ENCODE measurements at places on chromosomes 1 and 21.

GRCh38 chr1:48979940-48980339 is 203.2 kb upstream of the BEND5 start:
- no peak for DNase-seq

DNA sequence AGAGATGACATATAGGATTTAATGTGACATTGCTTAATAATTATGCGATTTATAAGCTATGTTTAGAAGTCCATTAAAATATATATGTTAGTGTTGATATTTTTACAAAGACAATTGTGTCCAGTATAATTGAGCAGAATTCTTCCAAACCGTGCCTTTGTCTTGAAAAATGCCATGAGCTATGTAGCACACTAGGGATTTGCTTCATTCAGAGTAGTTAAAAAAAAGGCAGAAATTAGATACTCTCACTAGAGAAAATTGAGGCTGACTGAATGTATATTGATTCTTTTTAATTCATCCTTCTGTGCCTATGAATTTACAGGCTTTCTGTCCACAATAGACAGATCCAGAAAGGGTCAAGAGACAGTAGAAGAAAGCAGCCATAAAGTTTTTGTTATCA is 429.0 kb downstream of the NEGR1 start:
- no peak for DNase-seq

DNA sequence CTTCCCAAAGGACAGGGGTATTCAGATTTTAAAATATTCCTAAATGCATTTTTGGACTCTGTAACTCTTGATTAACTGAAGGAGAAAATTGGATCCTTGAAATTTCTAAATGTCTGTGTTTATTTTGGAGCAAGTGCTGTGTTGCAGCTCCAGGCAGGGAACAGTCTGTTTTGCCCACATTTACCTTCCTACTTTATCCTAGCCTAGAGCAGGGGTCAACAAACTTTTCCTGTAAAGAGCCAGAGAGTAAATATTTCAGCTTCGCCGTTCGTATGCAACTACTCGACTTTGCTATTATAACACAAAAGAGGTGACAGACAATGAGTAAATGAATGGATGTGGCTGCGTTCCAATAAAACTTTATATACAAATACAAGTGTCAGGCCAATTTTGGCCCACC is 402.2 kb downstream of the GPATCH2 start:
- DNase-seq = no peak

- no peak for DNase-seq
Observed at GRCh38 chr1:88141499-88142074, 542.5 kb upstream of the PKN2 start.

- no peak for DNase-seq
Observed at GRCh38 chr1:44941424-44942324, 44.7 kb downstream of the EIF2B3 start.

GRCh38 chr1:200890027-200890426 is 4.7 kb upstream of the INAVA start:
- no peak for DNase-seq

DNA sequence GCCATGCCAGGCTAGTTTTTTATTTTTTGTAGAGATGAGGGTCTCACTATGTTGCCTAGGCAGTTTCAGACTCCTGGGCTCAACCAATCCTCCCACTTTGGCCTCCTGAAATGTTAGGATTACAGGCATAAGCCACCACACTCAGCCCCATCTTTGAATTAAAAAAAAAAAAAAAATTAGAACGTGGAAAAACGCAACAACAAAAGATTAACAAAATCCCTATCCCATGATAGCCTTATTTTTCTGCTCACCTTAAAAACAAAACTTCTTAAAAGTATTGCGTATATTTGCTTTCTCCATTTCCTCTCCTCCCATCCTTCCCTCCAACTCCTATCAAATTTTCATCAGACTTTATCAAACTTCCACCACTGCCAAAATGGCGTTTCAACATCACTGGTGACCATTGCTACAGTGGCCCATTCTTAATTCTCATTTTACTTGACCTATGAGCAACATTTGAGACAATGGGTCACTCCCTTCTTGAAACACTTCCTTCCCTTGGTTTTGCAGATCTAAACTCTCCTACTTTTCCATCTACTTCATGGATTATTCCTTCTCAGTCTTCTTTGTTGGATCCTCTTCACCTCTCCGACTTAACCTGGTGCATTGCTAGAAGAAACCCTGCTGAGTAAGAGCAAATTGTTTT is 579 bp upstream of the ZNF684 start:
- no peak for DNase-seq

DNA sequence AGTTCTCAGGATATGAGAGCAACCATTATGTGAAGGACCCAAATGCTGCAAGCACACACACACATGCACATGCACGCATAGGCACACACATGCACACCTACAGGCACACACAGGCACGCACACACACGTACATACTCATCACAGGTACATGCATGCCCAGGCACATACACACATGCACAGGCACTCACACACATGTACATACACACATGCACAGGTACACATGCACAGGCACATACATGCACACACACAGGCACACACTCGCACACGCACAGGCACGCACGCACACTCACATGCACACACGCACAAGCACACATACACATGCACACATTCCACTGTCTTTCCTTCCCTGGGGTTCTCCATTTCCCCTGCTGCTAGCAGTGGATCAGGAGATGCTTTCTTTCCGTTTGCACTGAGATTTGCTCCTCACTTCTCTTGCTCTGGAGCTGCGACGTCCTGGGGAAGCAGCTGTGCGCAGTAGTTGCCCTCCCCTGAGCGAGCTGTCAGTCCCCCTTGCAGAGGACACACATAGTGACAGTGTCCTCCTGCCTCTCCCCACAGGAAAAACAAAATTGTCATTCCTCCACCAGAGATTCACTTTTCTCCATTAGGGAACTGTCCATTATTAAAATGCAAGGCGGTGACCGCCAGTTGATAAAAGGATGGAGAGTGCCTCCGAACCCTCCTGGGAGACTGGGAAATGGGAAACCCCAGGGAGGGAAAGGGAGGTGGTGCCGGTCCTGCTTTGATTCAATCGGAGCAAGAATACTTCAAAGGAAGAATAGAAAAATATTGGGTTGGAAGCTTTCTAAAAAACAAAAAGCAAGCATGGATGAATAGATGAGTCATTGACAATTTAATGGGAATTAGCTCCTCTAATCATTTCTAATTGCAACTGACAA is 69.5 kb downstream of the WDR4 start:
- no peak for DNase-seq

DNA sequence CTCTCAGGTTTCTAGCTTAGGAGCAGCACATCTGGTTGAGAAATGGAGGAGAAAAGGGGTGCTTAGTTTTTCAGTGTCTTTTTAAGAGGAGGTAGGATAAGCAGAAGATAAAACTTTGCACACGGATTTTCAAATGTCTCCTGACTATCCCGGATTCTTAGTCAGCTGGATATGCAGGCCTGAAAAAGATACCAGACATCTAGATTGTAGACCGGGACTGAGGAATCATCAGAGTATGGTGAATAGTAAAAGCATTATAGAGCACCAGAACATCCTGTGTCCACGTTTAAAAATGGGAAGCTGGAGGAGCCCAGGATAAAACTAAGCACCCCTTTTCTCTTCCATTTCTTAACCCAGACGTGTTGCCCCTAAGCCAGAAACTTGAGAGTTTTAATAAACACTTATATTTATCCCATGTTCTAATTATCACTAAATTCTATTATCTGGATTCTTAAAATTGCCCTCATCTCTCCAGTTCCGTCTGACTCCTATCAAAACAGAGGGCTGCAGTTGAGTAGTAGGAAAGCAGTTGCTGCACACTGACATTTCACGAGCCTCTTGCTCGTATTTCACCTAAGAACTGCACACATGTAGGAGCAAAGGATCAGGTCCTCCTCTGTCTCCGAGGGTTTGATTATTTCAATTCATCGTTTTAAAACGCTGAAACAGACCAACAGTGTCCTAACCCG is 609 bp downstream of the PIGK start:
- no peak for DNase-seq

DNA sequence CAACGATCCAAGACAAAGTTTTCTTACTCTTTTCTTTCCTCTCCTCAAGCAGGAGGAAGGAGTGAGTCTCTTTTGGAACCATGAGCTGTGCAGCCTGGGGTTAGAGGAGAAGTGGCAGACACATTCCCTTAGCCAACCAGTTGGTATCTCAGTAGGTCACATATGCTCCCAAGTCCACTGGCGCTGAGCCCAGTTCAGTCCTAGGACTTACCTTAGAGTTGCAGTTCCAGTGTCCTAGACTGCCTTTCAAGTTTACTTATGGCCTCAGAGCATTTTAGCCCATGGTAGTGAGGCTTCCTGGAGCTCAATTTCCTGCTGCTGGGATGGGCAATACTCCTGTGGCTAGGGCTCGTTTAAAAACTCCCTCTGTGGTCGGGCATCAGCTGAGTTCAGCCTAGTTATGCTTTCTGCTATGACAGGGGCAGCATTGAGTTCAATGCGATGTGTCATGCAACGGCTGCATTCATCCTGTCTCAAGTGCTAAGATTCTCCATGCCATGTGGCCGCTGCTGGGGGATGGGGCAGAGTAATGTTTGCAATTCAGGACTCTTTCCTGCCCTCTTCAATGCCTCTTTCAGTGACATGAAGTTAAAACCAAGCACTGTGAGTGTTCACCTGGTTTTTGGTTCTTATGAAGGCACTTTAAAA is 103.8 kb downstream of the LRRC7 start:
- DNase-seq = no peak

DNA sequence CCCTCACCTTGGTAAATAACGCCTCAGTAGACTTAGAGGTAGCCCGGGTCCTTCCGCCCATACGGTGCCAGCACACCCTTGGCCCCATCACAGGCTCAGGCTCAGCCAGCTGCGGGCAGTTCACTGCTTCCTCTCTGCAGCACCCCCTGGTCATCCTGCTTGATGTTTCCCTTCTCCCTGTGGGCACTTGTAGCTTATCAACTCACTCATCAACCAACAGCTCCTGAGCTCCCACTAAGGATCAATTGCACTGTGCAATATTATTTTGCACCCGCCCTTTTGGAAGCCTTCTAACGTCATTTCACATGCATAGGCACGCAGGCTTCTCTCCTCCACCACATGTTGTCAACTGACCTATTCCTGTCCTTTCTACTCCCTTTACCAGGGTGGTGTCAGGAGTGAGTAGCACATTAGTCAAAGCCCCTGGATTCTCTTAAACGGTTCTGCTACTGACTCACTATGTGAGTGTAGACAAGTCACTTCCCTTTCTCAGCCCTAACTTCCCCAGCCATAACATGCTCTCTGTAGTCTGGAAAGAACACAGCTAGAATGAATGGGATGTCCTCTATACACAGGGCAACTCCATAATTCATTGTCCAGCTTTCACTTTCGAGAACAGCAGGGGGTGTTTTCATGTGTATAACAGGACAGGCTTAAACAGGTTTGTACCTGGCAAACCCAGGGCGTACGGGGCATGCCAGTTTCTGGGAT is 47.1 kb upstream of the IRF2BP2 start:
- DNase-seq = no peak

GRCh38 chr21:34892209-34892608 is 156.9 kb downstream of the RUNX1 start:
- no peak for DNase-seq

DNA sequence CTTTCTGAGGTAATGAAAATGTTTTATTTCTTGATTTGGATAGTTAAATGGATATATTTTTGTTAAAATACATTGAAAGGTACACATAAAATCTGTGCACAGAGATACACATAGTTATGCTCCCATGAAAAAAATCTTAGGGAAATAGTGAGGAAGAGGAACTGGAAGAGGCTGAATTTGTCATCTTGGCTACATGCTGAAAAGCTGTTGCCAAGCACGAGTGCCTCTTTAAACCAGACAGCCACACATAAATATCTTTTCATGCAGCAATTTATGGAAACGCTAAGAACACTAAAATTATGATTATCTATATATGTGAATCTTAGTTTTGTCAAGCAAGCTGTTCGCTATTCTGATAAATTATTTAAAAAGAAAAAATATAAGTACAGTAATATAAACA is 12.8 kb upstream of the ADAR start:
- no peak for DNase-seq

DNA sequence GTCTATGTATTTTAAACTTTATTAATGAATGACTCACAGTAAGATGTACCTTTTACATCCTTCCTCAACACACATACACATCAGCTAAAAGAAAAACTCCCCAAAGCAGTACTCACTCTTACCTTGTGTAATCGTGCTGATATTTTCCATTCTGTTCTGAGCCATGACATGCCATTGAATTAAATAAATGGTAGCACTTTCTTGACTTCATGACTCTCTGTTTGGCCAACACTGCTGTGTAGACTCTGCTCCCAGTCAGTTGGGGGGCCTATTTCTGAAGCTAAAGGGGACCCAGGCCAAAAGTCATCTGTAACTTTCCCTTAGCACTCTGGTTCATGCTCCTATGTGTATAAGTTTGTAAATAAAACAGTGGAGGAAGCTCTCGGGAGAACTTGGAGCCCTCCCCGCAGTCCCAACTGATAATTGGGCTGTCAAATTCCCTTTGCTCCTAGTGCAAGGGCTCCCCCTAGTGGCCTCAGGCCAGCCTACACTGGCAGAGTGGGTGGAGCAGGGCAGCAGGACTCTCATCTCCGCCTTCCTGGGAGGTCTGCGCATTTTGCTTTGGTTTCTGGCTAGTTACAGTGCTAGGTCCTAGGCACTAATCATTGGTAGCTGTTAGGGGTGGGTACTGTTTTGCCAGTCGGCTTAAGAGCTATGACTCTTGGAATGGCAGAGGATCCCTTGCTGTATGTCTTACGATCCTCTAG is 1.7 kb upstream of the FYB2 start:
- peak; percentile 20 for DNase-seq

DNA sequence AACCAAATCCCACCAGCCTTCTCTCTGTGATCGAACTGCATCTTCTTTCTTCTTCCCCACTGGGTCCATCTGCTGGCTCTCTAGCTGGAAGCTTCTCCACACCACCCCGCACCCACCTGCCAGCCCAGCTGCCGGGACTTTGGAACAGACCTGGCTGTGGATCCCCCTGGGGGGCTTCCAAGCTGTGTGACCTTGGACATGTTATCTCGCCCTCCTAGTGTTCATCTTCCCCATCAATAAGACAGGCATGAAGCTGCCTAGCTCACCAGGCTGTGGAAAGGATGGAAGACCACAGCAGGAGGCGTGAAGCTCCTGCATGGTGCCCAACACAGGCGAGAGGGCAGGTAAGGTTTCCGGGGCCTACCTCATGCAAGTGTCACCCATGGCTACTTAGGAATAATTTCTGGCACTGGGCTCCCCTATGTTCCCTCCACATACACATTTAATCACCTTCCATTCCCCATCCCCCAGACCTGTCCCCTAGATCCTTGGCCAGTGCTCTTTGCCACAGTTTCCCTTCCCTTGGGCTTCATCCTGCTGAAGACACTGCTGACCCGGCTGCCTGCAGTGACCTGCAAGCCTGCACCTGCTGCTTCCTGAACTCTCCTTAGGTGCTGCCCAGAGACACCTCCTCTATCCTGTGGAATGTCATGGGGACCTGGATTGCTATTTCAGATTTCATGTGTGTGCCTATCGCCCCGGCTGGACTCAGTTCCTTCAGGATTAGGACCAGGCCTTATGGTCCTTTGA is 13.2 kb upstream of the C2CD2 start:
- DNase-seq = no peak

DNA sequence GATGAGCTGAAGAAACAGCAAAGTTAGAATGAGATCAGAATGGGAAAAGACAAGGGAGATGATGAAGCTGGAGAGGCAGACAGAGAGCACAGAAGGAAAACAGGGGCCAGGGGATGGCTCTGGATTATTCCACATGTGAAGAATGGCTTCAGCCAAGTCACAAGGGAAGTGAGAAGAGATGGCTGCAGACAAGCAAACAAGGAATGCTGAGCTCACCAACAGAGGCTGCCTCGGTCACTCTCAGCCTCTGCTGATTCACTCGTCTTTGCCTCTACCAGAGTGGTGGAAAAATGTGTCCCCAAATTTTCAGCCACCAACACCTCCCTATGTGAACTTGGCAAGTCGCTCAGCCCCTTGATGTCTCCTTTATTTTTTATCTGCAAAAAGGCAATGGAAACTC is 46.7 kb downstream of the TRABD2B start:
- DNase-seq = no peak
